ENCODE measurements at places on chromosomes 7 and 10. TPM values are rescaled to one million over a fixed set of nuclear protein-coding genes. Genes with fewer than 3 reads are reported as not detected.

The TIMM23B gene
- 28.1 TPM for total RNA-seq

The OR2A42 gene
- not detected for total RNA-seq

The PPP1R3C gene
- total RNA-seq: 1.1 TPM

The HMX2 gene
- total RNA-seq: 1.0 TPM

The RARRES2 gene
- 21.5 TPM for total RNA-seq

- DNase-seq: no peak
Measured at GRCh38 chr7:86454753-86455152, 189.0 kb upstream of the GRM3 start.

DNA sequence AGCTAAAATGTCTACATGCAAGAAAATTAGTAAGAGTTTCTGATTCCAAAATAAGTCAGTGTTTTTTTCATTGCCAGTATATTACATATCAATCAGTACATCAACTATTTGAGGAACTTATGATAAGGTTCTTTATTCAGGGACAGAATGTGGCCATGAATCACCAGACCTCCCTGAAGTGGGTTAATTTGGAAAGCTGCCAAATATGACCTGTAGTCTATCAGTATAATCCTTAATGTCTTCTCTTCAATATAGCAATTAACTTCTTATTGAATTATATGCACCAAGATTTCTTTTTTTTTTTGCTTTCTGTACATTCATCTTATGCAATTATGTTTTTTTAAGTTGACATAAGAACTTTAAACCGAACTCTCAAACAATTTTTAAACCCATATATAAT lies 714.5 kb upstream of the POT1 start:
- DNase-seq: no peak

GRCh38 chr10:129780198-129780597 lies 183.9 kb downstream of the EBF3 start:
- no peak for DNase-seq

GRCh38 chr10:36597756-36598320 lies 527.6 kb upstream of the ANKRD30A start:
- DNase-seq: no peak

DNA sequence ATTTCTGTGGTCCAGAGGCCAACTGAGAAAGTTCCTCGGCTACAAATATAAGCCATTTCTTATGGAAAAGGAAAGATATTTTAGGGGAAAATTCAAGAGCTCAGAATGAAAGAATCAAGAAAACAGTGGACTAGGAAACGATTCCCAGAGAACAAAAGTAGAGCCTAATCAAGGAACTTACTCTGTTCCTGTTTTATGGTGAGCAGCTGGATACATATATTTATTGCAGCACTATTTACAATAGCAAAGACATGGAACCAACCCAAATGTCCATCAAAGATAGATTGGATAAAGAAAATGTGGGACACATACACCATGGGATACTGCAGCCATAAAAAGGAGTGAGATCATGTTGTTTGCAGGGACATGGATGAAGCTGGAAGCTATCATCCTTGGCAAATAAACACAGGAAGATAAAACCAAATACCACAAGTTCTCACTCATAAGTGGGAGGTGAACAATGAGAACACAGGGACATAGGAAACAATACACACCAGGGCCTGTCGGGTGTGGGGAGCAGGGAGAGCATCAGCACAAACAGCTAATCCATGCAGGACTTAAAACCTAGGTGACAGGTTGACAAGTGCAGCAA lies 298.7 kb downstream of the THSD7A start:
- DNase-seq: no peak

DNA sequence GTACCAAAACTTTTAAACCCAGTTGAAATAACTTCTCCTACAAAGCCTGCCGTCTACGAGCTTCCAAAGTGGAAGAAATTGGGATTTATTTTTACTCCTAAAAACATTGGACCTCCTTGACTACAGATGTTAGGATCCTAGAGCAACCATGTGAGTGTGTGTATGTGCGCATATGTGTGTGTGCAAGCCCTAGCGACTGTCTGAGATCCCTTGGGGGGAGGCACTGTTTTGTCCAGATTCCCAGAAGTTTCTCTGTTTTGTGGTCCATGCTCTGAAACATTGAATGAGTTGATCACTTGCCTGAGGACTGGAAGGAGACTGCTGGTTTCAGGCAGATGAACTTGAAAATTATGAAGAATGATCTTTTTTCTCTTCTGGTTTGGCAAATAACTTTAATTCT lies 312.3 kb upstream of the ZNF32 start:
- no peak for DNase-seq

- no peak for DNase-seq
Measured at GRCh38 chr10:14478604-14479003, 147.9 kb upstream of the FRMD4A start.

- peak; percentile 88 for DNase-seq
Measured at GRCh38 chr10:97319671-97320479, 804 bp downstream of the FRAT1 start.

DNA sequence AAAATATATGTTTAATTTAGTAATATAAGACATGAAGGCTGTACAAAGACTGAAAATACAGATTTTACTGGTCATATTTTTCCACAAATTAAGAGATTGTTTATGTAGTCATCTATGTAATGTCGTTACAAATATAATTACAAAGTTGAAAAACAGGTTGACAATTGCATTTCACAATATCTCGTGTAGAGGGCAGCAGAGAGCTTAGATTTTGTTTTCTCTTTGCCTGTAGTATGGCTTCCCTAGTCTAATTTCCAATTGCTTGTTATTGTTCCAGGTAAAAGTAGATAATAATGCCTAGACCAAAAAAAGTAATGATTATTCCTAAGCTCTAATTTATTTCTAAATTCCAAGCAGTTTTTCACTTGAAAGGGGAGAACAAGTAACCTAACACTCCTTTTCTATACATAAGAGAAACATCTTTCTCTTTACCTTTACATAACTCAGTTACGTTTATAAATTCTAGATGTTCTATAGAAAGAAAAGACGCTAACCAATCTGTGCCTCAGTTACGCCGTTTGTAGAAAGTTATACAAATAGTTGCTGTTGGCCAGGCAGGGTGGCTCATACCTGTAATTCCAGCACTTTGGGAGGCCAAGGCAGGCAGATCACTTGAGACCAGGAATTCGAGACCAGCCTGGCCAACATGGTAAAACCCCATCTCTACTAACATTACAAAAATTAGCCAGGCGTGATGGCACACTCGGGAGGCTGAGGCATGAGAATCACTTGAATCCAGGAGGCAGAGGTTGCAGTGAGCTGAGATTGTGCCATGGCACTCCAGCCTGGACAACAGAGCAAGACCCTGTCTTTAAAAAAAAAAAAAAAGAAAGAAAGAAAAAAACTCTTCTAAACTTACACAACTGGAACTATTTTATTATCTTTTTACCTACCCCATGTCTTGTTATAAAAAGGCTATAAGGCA lies 30.0 kb downstream of the NET1 start:
- no peak for DNase-seq

DNA sequence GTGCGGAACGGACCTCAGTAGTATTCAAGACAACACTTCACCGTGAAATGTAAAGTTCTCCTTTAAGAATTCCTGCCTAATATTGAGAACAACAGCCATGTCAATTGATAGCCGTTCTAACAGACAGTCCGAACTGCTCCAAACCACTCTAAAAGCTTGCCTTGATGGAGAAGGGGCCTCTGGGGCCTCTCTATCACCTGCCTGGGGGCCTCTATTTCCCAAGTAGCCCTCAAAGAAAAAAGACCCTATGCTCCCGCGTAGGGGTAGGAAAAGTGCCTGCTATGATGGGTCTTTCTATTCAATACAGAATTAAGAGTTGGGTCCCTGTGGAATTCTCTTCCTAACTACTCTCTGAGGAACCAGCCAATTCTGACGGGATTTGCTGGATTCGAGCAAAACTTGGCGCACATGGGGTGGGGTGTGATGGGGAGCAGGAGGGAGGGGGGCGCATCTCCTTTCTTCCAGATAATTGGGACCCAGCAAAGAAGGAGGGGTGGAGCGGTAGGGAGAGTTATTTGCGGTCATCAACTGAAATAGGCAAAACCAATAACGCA lies 8.3 kb upstream of the DLX6 start:
- DNase-seq: no peak

- DNase-seq: no peak
Measured at GRCh38 chr10:132593389-132593788, 55.8 kb downstream of the INPP5A start.
